ENCODE measurements at places on chromosomes 3 and 15.

- DNase-seq: no peak
These were observed 3.9 kb downstream of the MEGF11 start for GRCh38 chr15:66249605-66250174.

- no peak for DNase-seq
These were observed 9.1 kb upstream of the TICRR start for GRCh38 chr15:89566181-89566580.

DNA sequence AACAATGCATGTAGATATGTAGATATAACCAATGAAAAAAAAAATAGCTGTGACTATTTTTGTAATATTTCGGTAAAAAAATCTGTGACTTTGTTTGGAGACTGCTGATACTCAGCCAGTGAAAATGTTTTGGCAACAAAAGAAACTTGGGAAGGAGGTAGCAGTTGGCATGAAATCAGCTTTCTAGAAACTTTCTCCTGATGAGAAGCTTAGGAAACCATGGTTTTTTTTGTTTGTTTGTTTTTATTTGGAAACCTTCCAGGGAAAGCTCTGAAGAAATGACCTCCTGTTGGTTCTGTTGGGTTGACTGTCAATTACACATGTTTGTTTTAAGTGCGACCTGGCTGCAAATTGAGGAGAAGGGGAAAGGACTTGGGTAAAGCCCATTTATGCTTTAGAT, 445.9 kb downstream of the UNC13C start:
- DNase-seq: no peak

GRCh38 chr15:44492040-44492439, 44.9 kb upstream of the EIF3J start:
- DNase-seq: no peak

DNA sequence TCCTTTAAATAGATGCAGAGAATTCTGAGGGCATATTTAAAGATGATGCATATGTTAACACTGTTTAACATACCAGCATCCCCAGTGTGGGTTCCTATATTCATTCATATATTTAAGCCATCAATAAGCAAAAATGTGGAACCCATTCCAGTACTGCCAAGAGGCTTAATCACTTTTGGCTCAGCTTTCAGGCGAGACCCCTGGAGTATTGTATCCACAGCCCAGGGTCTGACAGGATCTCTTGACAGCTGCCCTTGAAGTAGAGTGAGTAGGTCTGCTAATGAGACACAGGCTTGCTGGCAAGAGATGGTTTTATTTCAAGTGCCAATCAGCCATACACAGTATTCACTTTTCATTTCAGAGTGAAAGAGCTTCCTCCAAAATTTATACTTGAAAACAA, 367.3 kb downstream of the OCA2 start:
- no peak for DNase-seq

Data from stimulated activated CD4-positive, alpha-beta T cell treated with anti-CD3 and anti-CD28 coated beads, Interleukin-1b, Interleukin-23, amount 100 ng/mL, for 1 hour (primary cell).